Activated CD8-positive, alpha-beta T cell treated with anti-CD3 and anti-CD28 coated beads, Interleukin-2, amount 10 ng/mL, durations not matched to agents 7 days and 5 days (primary cell): ENCODE measurements at places on chromosomes 2 and 18.

GRCh38 chr18:31039426-31039825 is 3.1 kb downstream of the DSC3 start:
- DNase-seq, result no peak

- DNase-seq, result peak; percentile 59
Observed at GRCh38 chr2:7037340-7038333, 120.4 kb downstream of the RNF144A start.

GRCh38 chr2:3256605-3257004 is 121.0 kb downstream of the EIPR1 start:
- DNase-seq, result no peak

- DNase-seq, result no peak
Observed at GRCh38 chr2:11722292-11723060, 24.0 kb upstream of the LPIN1 start.

DNA sequence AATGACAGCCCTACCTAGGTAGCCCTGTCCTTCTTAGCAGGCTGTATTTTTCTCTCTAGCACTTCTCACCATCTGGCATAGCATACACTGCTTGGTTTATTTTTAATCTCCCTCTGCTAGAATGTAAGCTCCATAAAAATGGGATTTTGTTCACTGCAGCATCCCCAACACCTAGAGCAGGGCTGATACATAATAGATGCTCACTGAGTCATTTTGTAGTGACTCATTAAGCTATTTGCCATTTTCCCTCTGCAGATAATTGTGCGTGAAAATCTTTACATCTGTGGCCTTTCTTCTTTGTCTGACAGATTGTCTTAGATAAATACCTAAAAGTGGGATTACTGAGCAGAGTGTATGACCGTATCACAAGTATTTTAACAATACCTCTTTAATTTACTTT is 82.5 kb downstream of the CERS6 start:
- no peak for DNase-seq

GRCh38 chr18:23519734-23520133 is 16.4 kb downstream of the RMC1 start:
- no peak for DNase-seq

DNA sequence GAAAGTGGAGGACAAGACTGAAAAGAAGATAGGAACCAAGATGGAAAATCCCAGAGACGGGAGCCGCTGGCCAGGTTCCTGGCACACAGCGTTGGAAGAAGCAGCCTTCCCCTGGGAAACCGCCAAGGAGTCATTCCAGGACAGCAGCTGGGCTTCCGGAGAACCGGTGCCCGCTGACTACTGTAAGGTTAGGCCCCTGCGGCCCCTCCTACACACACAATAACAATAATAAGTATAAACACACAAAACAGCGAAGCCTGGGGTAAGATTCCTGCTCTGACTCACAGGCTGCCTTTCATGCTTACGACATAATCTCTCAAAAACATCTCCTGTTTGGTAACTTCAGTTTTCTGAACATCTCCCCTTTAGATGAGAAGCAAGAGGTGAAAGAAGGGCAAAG is 28.1 kb upstream of the MYCN start:
- DNase-seq, result no peak

- no peak for DNase-seq
Observed at GRCh38 chr2:177598326-177599138, 206.0 kb downstream of the AGPS start.

GRCh38 chr2:17479875-17480274 is 38.4 kb downstream of the RAD51AP2 start:
- no peak for DNase-seq

DNA sequence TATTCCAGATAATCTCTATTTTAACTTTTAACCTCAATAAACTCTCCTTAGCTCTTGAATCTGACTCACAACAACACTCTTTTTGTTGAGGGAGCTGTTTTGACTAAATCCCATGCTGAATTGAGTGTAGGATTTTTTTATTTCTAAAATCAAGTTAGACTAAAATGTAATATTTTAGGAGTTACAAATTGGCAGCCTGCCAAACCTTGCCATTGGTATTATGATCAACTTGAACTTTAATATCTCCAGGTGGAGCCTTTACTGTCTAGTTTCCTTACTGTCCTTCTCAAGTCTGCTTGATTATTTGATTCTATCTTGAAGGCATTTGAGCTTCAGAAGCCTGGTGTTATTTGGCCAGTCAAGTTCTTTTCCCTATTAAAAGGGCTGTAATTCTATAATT is 8.7 kb downstream of the PIKFYVE start:
- DNase-seq, result no peak

GRCh38 chr2:231701456-231702373 is 6.6 kb upstream of the PTMA start:
- no peak for DNase-seq

GRCh38 chr2:214960677-214961076 is 151.2 kb upstream of the BARD1 start:
- DNase-seq, result no peak

DNA sequence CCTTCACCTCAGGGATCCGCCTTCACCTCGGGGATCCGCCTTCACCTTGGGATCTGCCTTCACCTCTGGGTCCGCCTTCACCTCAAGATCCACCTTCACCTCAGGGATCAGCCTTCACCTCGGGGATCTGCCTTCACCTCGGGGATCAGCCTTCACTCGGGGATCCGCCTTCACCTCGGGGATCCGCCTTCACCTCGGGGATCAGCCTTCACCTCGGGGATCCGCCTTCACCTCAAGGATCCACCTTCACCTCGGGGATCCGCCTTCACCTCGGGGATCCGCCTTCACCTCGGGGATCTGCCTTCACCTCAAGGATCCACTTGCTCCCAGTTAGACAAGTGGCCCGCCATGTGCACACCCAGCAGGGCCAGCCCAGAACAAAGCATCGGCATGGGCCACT is 7.3 kb downstream of the KIF1A start:
- no peak for DNase-seq

GRCh38 chr18:75143851-75144250 is 65.1 kb downstream of the PTGR3 start:
- peak; percentile 9 for DNase-seq

DNA sequence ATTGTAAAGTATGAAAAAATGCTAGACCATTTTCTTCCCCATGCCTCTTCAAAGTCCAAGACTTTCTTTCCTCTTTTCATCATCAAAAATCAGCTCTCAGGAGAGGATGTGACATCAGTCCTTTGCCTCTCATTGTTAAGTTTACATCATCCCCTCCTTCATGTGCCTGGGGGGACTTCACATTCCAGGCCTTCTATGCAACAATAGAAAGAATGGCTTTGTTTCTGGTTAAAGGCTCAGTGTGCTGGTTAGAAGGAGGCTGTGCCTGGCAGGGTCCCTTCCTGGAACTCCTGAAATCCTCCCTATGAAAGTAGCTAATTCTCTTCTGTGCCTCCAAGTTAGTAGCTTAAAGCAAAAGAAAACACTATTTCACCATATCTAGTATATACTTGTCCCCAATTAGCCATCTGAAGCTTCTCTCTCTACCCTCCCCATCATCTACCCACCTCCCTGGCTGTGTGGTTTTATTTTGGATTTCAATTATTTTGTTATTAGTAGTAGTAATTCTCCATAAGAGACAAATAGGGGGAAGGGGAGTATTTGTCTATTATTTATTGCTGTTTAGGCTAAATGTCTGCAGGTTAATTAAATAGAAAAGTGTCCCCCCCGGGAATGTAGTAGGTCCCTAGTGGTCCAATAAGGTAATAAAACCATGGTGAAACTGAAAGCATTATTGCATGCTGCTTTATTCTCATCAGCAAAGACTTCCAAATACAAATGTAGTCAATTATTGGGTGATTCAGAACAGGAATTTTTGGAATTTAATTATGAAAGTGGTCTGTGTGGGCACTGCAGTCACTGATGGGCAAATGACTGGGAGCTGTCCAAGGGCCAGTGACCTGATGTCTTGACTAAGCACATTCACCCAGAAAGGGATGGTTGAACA is 69.0 kb downstream of the CPO start:
- DNase-seq, result no peak

- peak; percentile 64 for DNase-seq
Observed at GRCh38 chr2:219230059-219230540, 494 bp downstream of the ANKZF1 start.
